Stimulated activated CD8-positive, alpha-beta memory T cell treated with anti-CD3 and anti-CD28 coated beads, Interleukin-15, amount 100 ng/mL, for 24 hours (primary cell): ENCODE measurements at places on chromosomes 16 and 17.
A peak's percentile ranks its signal among the peaks of the same experiment; 100 is the strongest.

GRCh38 chr16:24538756-24539294, 541 bp upstream of the RBBP6 start:
- DNase-seq, result no peak

GRCh38 chr17:63505341-63505740, 17.8 kb upstream of the KCNH6 start:
- no peak for DNase-seq

DNA sequence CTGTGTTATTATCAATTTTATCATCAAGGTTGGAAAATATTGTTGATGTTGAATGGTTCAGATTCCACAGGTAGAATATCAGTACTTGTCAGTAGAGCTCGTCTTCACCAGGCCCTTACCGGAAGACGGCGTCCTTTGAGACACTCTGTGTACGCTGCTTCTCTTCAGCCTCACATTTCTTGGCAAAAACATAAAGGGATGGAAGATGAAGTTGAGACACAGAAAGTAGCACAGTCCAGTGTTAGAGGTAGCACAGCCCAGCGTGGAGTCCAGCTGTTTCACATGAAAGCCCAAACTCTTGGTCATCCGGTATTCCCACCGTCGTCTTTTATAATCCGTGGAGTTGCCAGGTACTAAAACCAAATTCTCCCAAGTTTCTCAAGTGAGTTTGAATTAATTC, 30.4 kb downstream of the ATP2C2 start:
- DNase-seq, result no peak

DNA sequence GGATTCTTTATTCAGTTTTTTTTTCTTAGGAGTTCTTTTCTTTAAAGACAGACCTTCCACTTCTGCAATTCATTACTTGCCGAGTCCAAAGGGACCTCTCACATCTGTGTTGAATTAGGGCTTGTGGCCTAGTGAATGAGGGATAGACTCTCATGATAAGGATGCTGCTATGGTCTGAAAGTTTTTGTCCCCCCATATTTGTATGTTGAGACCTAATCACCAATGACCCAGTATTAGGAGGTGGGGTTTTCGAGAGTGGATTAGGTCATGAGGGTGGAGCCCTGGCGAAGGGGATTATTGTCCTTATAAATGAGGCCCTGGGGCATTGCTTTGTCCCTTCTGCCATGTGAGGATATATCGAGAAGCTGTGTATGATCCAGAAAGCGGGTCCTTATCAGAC, 9.5 kb downstream of the KRT12 start:
- DNase-seq, result no peak

GRCh38 chr17:40559564-40559916, 5.7 kb downstream of the CCR7 start:
- no peak for DNase-seq

DNA sequence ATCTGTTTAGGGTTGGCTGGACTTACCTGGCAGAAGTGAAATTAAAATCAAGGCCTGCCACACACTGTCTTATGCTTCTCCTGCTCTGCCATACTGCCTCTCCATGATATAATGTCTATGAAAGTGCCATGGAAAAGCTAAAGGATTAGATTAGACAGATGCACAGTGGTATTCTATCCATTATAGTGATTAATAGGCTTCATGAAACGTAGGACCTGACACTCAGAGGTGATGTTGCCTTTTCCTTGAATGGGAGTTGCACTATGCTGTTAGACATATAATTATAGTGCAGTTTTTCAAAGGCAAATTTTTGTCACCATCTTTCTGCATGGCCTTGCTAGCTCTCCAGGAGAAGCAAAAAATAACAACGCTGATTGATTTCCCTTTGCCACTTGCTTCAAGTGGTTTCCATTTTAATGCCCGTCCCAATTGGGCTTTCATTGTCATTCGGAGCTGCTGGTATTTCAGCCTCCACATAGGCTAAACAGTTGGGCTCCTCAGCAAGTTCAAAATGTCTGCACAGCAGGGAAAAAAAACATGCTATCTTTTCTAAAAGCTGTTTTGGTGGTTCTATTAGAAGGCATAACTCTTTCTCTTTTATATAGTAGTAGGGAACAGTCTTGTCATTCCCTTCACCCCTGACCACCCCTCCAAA, 502.8 kb upstream of the GOT2 start:
- no peak for DNase-seq

DNA sequence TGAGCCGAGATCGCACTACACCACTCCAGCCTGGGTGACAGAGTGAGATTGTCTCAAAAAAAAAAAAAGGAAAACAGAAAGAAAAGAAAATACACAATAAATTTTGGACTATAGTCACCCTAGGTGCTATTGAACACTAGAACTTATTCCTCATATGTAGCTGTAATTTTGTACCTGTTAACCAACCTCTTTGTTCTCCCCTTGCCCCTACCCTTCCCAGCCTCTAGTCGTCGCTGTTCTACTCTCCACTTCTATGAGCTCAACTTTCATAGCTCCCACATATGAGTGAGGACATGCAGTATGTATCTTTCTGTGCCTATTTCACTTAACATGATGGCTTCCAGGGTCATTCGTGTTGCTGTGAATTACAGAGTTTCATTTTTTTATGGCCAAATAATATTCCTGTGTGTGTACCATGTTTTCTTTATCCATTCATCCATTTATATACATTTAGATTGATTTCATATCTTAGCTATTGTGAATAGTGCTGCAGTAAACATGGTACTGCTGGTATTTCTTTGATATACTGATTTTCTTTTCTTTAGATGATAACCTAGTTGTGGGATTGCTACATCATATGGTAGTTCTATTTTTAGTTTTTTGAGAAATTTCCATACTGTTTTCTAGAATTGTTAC, 28.3 kb downstream of the VPS35L start:
- no peak for DNase-seq

DNA sequence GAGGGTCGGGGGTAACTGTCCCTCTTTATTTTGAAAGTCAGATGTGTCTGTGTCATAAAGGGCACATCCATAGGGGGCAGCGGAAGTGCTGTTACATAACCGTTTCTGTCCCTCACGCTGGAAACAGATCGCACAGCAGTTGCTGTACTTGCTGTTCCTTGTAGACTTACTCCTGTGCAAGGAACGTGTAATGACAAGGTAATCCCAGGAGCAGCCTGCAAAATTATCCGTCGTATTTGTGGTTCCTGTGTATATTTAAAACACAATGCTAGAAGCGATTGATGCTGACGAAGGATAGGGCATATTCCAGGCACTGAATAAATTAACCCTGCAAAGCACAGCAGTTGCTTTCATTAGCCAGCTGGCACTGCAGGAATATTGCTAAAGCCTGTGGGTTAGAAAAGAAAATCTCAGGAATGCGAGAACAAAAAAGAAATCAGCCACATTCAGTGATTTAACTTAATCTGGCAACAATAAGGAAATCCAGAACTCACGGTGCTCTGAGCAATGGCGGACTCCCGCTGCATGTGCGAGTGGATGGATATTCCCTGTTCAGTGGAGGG, 76.2 kb downstream of the SPECC1 start:
- no peak for DNase-seq

- no peak for DNase-seq
Measured at GRCh38 chr17:40791787-40792436, 7.8 kb downstream of the KRT28 start.

DNA sequence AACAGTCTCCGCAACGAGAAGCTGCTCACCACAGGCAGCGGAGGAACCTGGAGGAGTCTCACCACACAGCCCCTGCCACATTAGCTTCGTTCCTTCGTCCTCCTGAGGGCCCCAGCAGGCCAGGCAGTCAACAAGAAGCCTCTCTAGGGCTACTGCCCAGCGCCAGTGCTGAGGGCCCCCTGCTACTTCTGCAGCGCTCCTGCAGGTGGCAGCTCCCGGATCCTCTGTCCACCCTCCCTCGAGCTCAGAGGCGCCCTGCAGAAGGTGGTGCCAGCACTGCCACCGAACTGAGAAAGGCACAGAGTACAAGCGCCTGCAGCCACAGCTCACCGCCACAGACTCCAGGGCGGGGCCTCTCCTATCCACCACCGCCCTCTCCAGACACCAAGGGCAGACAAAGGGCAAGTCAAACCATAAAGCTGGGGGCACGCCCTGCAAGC, 27.3 kb downstream of the KDM8 start:
- peak; percentile 25 for DNase-seq

GRCh38 chr16:65124212-65124548, 2.3 kb upstream of the CDH11 start:
- DNase-seq, result no peak

GRCh38 chr17:61884864-61885263, 21.5 kb upstream of the BRIP1 start:
- no peak for DNase-seq

DNA sequence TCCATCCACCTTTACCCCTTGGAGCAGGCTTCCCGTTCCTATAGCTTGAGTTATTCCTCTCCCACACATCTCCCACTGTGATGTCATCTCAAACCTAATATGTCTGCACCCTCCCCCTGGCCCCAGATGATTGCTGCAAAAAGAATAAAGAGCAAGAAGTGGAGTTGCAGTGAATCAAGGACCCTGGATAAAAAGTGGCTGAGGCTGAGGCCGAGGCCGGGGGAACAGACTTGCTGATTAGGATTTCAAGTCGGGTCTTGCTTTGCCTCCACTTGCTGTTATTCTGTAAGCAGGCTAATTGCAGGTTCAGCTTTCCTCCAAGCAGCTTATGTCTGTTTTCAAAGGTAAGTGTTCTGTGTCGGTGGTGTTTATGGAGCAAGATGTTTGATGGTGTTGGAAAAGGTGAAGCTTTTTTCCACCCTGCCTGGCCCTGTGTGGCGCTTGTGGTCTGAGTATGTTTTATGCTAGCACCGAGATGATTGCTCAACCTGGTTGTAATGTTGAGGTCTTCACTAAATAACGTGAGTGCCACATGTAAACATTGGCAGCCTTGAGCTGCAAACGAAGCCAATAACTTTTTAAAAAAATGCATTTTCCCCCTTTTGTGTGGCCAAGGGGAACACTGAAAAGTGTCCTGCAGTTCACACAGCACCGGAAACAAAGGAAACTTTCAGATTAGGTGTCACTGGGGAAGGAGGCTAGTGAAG, 15.4 kb downstream of the HS3ST3B1 start:
- DNase-seq, result no peak

DNA sequence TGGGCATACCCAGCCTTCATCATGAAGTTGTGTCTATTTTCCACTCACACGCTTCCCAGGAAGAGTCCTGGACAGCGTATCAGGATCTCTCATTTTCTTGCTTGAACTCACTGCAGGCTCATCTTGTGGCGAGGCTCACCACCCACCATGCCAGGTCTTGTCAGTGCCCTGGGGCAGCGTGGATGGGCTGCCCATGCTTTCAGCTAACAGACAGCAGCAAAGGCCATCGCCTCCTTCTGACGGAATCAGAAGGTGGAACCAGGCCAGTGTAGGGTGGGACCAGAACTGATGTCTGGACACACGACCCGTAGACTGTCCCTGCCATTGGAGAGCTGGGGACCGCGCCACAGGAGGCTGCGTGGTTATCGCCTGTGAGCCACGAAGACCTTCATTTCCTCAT, 169.4 kb downstream of the FOXL1 start:
- DNase-seq, result no peak

DNA sequence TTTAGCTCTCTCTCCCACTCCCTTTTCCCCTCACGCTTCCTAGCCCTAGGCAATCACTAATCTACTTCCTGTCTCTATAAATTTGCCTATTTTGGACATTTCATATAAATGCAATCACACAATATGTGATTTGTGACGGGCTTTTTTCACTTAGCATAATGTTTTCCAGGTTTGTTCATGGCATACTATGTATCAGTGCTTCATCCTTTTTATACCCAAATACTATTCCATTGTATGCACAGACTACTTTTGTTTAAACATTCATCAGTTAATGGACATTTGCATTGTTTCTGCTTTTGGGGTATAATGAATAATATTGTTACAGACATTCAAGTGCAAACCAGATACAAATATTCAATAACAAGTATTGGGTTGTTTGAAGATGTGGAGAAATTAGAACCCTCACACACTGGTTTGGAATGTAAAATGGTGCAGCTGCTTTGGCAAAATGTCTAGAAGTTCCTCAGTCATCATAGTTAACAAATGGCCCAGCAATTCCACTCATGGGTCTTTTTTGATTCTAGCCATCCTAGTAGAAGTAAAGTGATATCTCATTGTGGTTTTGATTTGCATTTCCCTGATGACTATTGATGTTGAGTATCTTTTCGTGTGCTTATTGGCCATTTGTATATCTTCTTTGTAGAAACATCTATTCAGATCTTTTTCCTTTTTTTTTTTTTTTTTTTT, 67.7 kb downstream of the TBX4 start:
- DNase-seq, result no peak

DNA sequence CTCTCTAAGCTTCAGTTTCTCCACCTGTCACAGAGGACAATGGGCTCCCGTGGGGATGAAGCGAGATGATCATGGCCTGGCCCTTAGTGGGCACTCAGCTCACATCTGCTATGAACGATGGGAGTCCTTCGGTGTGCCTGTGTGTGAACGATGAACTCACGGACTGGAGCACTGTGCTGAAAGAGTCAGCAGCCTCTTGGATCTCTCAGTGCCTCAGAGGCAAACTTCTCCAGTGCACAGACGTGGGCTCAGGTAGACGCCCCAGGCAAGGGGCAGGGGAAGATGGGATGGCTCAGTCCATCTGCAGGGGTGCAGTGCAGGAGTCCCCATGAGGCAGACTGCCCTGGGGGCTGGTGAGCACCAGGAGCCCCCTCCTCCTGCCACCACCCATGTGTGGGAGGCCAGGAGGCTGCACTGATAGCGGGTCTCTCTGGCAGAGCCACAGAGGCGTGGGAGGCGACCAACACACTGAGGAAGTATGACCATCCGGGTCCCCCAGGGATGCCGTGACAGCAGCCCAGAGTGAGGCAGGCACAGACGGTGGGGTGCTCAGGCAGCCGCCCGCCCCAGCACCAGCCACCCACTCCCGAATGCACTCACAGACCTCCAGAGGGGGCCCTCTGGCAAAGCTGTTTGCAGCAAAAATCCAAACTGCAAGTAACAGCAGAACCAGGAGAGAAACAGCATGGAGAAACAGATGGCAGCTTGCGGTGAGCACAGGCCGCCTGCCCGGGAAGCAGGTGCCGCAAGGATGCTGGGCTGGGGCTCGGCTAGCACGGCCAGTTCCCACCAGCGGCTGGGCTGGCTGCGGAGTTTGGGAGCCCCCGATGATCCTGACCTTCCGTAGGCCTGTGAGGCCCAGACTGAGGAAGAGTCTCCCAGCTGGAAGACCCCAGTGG, 82.7 kb downstream of the RPH3AL start:
- DNase-seq, result no peak

GRCh38 chr16:53022374-53022773, 30.3 kb downstream of the CHD9NB start:
- no peak for DNase-seq

- no peak for DNase-seq
Measured at GRCh38 chr17:38636054-38636453, 30.3 kb upstream of the SRCIN1 start.

DNA sequence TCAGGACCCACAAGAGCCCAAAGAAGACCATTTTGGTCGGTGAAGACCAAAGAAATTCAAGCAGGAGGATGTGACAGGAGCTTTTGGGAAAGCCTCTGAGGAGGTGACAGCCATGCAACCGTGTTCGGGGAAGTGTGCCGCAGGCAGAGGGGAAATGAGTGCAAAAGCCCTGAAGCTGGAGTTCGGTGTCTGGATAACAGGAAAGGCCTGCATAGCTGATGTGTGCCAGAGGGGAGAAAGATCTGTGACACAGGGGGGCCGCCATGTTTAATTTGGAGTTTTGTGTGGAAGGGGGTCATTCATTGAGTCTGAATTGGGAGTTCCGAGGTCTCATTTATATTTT, 870 bp upstream of the ZC3H7A start:
- DNase-seq, result no peak

GRCh38 chr17:81514739-81515529, 2.3 kb upstream of the ACTG1 start:
- DNase-seq, result no peak

GRCh38 chr17:50836826-50837225, 1.4 kb downstream of the WFIKKN2 start:
- DNase-seq, result no peak

- DNase-seq, result no peak
Measured at GRCh38 chr16:26334218-26335111, 642.7 kb downstream of the HS3ST4 start.
